HT-29 (cell line): ENCODE measurements at places on chromosomes 2 and 18.
A peak's percentile ranks its signal among the peaks of the same experiment; 100 is the strongest.

GRCh38 chr2:104332731-104333130, 521.2 kb upstream of the POU3F3 start:
- peak; percentile 28 for DNase-seq

DNA sequence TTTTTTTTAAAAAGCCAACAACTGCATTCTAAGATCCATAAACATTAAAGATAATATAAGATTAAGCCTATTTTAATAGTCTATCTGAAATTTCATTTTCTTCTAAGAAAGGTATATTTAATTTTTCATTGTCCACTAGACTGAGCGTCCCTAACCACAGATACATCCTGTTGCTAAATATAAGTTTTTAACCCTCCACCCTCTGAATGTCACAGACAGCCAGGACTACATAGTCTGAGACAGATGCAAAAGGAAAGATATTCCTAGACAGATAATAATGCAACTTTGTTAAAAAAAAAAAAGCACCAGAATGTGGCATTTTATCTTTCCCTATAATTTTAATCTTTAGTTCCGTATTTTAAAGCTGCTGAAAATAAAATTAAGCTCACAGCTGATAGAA, 114.6 kb downstream of the ZEB2 start:
- no peak for DNase-seq

DNA sequence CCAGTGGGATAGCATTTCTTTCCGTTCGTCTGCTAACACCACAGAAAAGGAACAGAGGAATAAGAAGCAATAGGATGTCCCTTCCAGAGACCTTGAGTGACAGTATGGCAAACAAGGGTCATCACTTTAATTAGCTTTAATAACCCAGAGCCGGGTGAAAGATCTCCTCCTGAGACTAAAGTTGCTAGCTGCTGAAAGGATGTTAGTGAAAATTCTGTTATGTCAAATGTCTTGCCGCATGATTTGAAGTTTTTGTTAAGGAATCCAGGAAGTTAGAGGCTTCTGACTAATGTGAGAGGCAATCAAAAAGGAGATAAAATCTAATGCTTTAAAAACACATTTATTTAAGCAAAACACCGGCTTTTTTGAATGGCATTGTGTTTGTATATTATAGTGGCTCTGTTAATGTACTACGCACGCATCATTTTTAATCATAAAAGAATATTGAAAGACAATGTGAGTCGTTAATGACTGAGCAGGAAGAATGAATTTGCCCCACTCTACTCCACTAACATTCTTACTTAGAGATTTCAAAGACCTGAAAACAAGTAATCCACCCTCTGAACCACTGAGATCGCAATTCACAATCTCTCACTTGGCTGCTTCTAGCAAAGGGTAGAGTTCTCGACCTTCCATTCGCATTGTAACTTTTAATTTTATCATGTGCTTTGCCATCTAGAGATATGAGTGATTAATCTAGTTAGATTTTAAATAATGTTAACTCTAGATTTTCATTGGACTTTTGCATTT, 536.6 kb downstream of the LRRTM4 start:
- DNase-seq: peak; percentile 34

GRCh38 chr18:13603304-13604019, 122.9 kb downstream of the FAM210A start:
- DNase-seq: no peak

DNA sequence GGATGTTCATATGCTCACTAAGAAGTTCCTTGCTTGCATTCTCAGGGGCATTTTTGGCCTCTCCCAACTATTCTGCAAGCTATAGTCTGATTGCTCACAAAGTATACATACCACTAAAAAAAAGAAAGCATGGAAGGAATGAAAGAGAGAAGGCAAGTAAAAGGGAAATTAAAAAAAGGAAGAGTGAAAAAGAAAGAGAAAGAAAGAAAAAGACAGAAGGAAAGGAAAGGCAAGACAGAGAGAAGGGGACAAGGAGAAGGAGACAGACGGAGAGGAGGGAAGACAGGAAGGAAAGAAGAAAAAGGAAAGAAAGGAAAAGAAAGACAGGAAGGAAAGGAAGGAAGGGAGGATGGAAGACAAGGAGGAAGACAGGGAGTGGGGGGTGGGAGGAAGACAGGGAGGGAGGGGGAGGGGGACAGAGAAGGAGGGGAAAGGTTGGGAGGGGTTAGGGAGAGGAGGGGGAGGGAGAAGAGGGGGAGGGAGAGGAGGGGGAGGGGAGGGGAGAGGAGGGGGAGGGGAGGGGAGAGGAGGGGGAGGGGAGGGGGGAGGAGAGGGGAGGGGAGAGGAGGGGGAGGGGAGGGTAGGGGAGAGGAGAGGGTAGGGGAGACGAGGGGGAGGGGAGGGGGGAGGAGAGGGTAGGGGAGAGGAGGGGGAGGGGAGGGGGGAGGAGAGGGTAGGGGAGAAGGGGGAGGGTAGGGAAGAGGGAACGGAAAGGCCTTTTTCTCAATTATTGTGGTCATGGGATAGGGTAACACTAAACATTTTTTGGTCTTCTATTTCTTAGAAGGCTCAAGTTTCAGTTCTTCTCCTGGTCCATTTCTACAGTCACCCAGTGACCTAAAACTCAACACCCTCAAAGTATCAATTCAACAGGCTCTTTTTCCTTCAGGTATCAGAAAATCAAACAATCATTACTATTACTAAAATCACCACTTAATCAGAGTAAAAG, 50.7 kb downstream of the CERKL start:
- no peak for DNase-seq

- no peak for DNase-seq
Observed at GRCh38 chr2:200101922-200102321, 146.5 kb downstream of the MAIP1 start.

GRCh38 chr2:170895023-170895757, 33.9 kb upstream of the GORASP2 start:
- no peak for DNase-seq

- DNase-seq: no peak
Observed at GRCh38 chr2:84388133-84388532, 70.9 kb downstream of the SUCLG1 start.

DNA sequence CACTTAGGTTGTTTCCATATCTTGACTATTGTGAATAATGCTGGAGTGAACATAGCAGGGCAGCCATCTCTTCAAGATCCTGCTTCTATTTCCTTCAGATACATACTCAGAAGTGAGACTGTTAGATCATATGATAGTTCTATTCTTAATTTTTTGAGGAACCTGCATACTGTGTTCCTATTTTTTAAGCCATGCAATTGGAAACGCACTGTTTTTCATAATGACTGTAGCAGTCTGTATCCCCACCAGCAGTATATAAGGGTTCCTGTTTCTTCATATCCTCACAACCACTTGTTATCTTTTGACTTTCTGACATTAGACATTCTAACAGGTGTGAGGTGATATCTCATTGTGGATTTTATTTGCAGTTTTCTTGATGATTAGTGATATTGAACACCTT, 15.5 kb downstream of the NEURL3 start:
- DNase-seq: no peak

- no peak for DNase-seq
Observed at GRCh38 chr2:130310881-130311280, 31.8 kb upstream of the IMP4 start.

DNA sequence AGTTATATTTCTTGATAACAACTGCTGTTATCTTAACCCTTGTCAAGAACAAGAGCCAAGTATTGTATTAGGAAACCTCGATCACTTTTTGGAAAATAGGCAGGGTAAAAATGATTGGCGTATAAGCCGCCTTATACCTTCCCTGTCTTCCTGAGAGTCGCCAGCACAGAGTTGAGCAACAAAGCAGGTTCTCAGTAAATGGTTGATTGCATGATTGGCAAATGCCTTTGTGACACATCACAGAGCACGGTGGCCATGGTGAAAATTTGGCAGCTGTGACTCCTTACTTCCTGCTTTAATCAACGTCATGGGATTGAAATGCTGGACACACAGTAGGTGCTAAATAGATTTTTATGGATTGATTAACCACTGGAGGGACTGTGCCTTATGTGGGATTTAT, 3.9 kb upstream of the KLHL29 start:
- DNase-seq: peak; percentile 82

DNA sequence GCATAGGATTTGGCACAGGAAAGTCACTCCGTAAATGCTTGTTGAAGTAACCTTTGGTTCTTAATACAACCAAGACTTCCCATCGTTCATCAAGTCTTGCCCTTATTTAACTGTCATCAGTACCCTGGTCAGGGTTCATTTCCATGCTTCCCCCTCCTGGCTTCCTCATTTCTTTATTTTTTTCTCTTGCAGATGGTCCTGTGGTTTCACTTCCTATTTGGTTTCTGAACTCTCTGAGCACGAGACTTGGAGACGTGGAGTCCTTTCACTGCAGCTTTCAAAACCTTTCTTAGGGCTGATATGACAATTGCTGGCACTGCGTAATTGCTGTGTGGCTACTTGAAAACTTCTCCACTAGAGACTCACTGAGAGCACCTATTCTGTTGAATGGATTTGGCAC, 59.9 kb upstream of the PID1 start:
- no peak for DNase-seq

GRCh38 chr2:194870974-194871535, 786.0 kb upstream of the SLC39A10 start:
- no peak for DNase-seq

DNA sequence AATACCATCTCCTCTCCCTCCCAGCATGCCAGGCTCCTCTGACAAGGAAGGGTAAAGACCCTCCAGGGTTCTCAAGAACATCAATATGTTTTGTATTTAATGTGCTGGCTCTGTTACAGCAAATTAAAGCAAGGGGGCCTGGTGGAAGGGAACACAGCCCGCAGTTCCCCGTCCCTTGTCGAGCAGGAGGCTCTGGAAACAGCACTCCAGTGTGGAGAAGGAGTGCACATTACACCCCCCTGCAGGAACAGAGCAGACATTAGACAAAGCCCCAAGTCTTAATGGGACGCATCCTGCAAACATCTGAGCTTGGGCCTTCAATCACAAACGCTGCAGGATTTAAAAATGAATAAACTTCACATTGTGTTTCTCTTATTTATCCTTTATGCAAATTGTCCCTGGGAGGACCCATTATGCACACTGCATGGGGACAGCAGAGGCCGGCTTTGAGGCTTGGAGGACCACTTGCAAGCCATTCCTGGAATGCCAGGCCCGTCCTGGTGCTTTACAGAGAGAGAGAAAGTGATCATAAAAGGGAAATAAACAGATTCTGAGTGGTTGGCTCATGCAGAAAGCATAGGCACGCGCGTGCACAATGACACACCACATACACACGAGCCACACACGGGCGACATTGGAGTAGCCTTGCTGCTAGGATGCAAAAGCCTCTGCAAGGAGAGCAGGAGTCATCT, 328.7 kb downstream of the SMAD2 start:
- DNase-seq: no peak

DNA sequence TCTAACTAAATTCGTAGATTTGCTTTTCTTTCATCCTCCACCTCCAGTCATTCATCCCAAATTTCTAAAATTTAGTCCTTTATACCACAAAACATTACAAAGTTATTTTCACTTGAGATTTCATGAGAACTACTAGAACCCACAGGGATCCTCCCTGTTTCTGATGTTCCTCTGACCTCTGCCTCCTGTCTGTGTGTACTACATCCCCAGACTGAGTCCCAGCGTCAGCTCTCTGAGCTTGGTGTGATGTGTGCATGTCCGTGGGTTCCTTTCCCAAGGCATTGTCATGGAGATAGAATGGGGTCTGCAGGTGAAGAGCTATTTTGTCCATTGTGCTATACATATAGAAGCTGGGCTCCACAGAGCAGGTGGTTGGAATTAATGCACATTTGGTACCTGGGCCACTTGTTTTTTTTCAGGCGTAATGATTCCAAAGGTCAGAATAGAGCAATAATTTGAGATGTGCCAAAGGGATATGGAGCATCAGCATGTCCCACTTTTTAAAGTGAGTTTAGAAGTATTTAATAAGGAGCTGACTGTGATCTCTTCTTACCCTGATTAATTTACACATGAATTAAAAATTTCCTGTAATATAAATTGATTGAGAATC, 151.2 kb upstream of the BOD1L2 start:
- DNase-seq: no peak

DNA sequence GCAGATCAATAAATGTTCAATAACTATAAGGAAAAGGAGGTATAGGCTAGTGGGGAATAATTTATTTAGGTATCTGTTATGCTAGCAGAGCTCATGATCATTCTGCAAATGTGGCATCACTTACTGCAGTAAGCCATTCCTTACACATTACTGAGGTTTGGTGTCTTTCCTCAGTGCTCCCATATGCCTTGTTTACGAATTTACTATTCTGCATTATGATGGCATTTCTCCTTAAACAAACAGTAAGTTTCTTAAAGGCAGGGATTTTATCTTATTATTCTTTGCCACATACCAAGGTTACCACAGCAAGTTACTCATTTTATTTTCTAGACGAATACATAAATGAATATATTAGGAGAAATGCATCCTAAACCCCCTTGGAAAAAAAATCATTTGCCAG, 88.4 kb downstream of the DSEL start:
- DNase-seq: no peak

DNA sequence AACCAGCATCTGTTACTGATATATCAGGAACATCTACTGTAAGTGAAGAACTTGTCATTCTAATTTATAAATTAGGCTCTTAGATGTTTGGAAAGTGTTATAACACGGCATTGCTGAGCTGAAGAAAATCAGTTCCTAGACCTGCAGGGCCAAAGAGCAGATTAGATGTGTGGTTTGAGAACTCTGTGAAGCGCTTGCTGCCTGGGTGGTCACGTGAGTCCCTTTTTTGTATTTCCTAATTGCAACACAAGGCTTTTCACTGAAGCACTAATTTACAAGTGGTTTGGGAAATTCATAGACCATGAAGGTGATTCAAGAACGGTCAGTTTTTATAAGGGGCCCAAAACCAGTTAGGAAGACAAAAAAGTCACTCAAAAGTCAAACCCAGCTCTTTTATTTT, 106.9 kb upstream of the SP3 start:
- DNase-seq: no peak

- DNase-seq: no peak
Observed at GRCh38 chr2:233087713-233088112, 27.6 kb downstream of the INPP5D start.

DNA sequence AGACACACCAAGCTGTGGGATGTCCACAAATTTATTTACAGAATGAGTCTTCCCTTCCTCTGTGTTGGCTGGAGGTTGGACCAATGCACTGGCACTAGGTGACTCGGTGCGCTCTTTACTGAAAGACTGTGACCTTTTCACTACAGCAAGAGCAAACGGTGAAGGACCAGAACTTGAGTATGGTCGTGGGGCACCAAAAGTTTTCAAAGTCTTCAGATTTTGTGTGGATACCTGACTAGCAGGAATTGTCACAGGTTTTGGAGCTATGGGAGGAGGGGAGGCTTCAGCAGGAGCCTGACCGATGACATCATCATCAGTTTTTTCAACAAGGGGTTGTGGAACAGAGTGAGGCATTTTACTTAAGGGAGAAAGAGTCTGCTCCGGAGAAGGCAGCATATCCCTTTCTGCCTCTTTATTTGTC, 73.0 kb upstream of the GRB14 start:
- DNase-seq: no peak

DNA sequence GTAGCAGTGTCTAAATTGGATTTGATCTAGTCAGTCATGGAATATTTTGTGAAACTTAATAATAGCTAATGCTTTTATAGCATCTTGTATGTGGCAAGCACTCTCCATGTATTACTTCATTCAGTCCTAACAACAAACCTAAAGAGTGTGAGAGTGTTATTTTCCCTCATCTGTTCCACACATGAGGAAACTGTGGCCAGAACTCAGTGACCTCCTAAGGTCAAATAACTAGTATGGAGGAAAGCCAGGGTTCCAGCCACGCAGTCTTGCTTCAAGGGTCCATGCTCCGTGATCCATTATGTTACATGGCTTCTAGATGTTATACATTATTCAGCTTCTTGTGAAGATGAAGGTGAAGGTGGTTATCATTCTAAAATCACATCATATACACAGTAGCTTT, 45.5 kb downstream of the TWSG1 start:
- DNase-seq: no peak
